ENCODE measurements at places on chromosomes 5 and 9. TPM values are rescaled to one million over a fixed set of nuclear protein-coding genes. Genes with fewer than 3 reads are reported as not detected.
A peak's percentile ranks its signal among the peaks of the same experiment; 100 is the strongest.

Gene SLC4A9
- total RNA-seq: 0.35 TPM

Gene ALDH1A1
- total RNA-seq: not detected

DNA sequence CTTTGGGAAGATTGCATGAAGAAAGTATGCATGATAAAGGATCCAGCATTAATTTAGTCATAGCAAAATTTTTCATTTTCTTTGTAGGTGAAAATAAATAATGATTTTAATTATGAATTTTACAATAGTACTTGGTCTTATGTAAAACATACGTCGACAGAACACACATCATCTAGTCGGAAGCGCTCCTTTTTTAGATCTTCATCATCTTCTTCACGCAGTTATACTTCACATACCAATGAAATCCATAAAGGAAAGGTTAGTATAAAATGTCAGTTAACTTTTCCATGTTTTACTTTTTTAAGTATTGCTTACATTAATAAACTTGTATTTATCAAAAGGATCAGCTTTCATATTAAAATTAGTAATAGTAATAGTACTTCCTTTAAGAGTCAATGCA is 35.8 kb downstream of the C7 start:
- no peak overlapping the region for H3K4me3 ChIP-seq
- no peak for DNase-seq
- H3K27ac ChIP-seq: no peak overlapping the region
- no peaks in the 10 kb centered on the region for H3K27me3 ChIP-seq
- no peaks in the 10 kb centered on the region for H3K4me1 ChIP-seq

DNA sequence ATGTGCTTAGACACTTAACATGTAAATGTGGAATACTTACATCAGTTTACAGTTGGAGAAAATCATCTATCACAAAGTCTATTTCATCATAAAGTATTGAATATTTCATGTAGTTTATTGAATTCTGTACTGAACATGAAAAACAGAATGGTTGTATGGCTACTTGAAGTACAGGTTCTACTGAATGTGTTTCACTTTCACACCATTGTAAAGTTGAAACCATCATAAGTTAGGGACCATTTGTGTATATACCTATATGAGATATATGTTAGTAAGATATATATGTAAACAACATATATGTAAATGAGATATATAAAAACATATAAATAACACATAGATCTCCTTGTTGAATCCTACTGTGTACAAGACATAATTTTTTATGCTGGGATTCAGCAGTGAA is 63.0 kb upstream of the TAF11L2 start:
- H3K36me3 ChIP-seq: no peaks in the 10 kb centered on the region
- H3K4me1 ChIP-seq: no peaks in the 10 kb centered on the region
- no peak for DNase-seq
- H3K4me3 ChIP-seq: no peak overlapping the region
- no peaks in the 10 kb centered on the region for H3K27me3 ChIP-seq

GRCh38 chr5:178774866-178775539 is 44.5 kb upstream of the ZNF354A start:
- H3K4me1 ChIP-seq: peaks cover 4% of the 10 kb centered on the region
- no peak overlapping the region for H3K27ac ChIP-seq
- no peak for DNase-seq
- no peaks in the 10 kb centered on the region for H3K27me3 ChIP-seq
- H3K4me3 ChIP-seq: no peak overlapping the region

DNA sequence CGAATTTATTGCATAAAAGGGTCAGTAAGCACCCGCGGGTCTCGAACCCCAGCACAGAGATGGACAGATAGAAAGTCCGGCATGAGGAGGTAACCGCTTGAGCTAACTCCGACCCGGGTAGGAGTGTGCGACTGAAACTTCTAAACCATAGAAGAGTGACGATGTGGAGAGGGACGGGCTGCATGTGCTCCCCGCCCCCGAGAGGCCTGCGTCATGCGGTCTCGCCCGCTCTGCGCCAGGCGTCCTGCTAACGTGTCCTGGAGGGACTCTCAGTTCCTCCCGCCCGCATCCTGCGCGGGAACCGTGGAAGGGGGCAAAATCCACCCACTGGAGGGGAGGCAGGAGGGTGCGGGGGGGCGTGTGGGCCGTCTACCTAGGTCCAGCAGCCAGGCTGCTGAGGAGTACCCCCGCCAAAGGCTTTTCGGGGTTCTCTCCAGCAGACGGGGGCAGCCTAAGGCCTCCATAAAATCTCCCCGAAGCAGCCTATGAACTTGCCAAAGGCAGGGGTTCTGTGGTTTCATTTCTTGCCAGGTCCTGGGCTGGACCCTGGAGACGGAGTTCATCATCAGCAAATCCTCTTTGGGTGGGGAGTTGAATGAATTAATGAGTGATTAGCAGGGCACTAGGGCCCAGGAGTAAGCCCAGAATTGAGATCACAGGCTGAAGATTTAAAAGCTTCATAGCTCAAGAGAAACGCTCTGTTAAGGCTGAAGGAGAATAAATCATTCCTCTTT is 51.9 kb downstream of the TGFBI start:
- peaks cover 7% of the 10 kb centered on the region for H3K4me1 ChIP-seq
- no peak overlapping the region for H3K27ac ChIP-seq
- H3K27me3 ChIP-seq: peaks cover 49% of the 10 kb centered on the region
- H3K36me3 ChIP-seq: no peaks in the 10 kb centered on the region
- H3K4me3 ChIP-seq: peak overlapping the region; percentile 48

GRCh38 chr5:1227667-1228066 is 2.5 kb downstream of the SLC6A18 start:
- H3K4me3 ChIP-seq: no peak overlapping the region
- DNase-seq: no peak
- H3K36me3 ChIP-seq: no peaks in the 10 kb centered on the region
- H3K27ac ChIP-seq: no peak overlapping the region
